Esophagus muscularis mucosa (tissue), 4 donors: ENCODE measurements at places on chromosomes 6 and 20.

GRCh38 chr6:136073216-136073615 is 176.9 kb downstream of the MTFR2 start:
- no peak for DNase-seq

GRCh38 chr20:25285856-25286798 is 38.2 kb downstream of the PYGB start:
- no peak for DNase-seq

DNA sequence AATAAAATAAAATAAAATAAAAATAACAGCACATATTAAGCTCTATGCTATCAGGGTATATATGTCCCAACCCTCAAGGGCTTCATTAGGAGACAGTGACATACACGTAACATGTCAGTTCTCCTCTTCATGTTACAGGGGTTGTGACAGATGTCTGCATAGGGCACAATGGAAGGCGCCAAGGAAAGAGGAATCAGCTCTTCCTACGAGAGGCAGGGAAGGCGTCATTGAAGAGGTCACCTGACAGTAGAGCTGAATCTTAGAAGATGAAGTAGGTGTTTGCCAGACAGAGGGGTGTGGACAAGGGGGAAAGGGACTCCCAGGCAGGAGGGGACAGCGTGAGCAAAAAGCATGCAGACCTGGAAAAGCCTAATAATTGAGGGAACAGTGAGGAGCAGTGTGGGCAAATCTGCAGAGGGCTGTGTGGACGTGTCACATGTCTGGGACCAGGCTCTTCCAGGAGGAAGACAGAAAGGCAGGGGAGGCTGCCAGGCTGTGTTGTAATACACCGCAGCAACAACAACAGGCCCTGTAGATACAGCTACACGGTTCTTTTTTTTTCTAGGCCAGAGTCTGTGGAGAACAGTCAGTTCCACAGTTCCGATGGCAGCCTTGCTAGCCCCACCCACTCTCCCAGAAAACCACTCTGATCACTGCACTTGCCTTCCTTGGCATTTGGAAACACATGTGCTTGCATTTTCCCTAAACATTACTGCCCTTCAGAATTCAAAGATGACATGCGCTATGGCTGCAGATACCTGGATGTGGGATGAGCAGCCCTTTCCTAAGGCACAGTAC is 2.5 kb upstream of the FKBP5 start:
- DNase-seq = peak; percentile 96

DNA sequence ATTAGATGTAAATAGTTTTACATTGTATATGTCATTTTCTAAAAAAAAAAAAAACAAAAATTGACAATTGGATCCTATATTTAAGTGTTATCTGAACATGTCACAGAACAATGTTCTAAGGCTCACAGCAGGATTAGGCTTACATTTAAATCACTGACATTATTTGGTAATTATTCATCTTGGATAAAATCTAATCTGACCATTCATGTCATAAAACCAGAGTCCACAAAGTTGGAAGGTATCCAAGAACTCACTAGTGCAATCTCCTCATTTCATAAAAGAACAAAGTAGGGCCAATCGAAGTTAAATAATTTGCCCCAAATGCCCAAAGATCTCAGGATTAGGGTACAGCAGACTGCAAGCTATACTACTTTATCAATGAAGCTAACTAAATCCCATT is 73.0 kb downstream of the PDSS2 start:
- no peak for DNase-seq

DNA sequence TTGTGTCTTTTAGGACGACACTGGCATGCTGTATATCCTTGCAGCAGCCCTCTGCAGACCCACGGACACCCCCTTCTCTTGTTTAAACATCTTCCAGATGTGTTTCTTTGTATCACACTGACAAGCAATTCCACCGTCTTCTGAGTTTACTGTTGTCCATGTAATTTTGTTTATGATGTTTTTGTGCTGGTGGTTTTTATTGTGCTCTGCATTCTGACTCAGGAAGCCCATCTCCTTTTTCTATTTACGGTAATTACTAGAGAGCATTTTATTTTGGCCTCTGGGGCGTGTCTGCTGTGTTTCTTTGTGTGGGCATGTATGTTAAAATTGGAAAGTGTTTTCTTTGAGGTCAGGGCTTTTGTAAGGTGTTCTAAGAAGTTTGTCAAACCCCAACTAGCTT is 111.9 kb downstream of the JARID2 start:
- DNase-seq = no peak

- DNase-seq = no peak
Measured at GRCh38 chr20:64233725-64234124, 21.8 kb upstream of the PCMTD2 start.

DNA sequence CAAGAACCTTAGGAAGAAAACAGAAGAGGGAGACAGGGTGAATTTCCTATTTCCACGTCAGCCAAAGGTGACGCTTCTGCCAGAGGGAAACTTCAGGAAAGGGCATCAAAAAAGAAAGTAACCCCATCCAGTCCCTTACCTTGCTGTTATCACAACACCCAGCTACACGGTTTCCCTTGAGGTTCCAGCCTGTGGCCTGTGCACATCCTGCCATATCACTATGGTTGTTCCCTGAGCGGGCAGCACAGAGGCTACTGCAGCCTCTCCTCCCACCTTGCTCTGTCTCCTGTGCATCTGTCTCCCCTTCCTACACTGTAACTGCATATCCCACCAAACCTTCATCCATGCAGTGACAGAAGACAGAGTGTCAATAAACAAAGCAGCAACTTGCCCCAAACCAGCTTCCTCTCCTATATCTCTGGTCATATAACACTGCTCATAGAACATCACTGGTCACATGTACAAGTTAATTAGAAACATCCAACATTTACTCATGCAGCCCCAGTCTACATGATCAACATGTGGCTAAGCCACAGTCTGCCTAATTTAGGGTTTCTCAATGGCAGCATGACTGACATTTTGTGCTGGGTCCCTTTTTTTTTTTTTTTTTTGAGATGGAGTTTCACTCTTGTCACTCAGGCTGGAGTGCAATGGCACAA is 54.7 kb downstream of the GFOD1 start:
- no peak for DNase-seq

DNA sequence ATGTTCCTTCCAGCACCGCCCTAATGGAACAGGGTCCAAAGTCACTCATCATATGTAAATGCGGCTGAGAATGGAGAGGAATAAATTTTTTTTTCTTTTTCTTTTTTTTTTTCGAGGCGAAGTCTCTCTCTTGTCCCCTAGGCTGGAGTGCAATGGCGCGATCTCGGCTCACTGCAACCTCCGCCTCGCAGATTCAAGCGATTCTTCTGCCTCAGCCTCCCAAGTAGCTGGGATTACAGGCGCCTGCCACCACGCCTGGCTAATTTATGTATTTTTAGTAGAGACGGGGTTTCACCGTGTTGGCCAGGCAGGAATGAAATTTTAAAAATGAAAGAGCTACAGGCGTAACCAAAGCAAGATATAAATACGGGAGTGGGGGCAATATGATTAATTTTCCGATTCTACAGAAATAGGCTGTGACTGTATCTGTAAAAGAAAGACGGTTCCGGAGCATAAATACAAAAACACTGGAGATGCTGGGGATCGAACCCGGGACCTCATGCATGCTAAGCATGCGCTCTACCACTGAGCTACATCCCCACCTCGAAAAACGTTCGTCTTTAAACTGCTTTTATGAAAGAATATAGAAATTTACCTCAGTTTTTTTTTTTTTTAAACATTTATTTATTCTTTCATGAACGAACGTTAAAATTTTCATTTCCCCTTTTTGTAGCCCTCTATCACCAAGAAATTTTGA is 132.2 kb downstream of the GPX5 start:
- DNase-seq = no peak

- no peak for DNase-seq
Measured at GRCh38 chr6:1070085-1070521, 241.8 kb upstream of the FOXQ1 start.

- DNase-seq = no peak
Measured at GRCh38 chr20:34710861-34711574, 6.9 kb downstream of the TP53INP2 start.

- DNase-seq = no peak
Measured at GRCh38 chr6:170135821-170136471, 154.9 kb downstream of the DLL1 start.

DNA sequence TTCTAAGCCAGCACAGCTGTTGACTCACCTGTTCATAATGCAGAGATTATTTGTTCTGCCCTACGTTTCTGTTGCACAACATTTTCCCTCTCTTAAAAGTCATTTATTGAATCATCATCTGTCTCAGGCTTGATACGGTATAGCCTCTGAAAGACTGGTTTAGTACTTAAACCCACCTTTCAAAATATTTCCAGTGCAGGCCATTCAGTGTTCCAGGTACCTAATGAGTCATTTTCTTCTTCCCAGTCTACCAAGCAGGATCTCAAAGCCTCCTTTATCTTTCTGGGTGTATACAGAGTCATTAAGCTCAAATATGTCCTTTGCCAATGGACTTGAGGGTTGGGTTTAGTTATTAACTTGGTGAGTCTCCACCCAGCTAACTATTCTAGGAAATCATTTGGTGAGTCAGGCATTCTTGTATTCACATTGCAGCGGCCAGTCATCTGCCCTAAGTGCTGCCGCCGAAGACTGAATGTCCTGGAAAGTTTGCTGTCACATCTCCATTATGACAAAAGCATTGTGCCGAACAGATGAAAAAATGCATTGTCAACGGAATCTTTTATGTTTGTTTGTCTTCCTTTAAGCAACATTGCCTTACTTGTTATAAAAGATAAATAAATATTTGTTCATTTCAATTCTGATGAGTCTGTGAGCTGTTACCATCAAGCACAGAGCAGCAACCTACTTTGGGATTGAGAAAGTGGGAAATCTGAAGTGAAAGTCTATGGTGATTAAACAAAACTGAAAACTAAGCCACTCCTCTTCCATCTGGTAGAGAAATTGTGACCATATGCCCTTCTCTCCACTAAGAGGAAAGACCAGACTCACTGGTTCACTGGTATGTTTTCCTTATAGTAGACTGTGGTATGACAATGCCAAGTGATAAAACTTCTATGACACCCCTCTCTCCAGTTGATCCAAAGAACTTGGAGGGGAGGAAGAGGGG is 14.3 kb upstream of the FAM135A start:
- DNase-seq = no peak

DNA sequence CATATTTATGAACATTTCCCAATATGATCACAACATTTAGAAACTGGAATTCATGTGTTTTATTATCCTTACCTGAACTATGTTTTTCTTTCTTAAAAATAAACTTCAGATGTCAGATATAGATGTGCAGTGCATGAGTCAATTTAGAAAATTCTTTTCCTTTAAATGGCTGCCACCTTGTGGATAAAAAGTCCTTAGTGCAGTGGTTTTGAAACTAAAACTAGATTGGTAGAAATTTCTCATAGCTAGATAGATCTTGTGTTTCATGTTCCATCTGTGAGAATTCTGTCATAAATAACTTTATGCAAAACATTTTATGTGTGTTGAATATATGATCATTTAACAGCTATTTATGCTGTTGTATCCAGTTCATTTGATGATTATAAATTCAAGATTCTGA is 134.9 kb downstream of the KLHL32 start:
- no peak for DNase-seq

- DNase-seq = no peak
Measured at GRCh38 chr6:157928428-157928827, 53.2 kb upstream of the SYNJ2 start.

- DNase-seq = no peak
Measured at GRCh38 chr6:157536223-157536545, 155.2 kb downstream of the ZDHHC14 start.

GRCh38 chr6:4858194-4859015 is 82.2 kb downstream of the CDYL start:
- DNase-seq = no peak

GRCh38 chr6:168737481-168737880 is 296.5 kb downstream of the SMOC2 start:
- peak; percentile 62 for DNase-seq

DNA sequence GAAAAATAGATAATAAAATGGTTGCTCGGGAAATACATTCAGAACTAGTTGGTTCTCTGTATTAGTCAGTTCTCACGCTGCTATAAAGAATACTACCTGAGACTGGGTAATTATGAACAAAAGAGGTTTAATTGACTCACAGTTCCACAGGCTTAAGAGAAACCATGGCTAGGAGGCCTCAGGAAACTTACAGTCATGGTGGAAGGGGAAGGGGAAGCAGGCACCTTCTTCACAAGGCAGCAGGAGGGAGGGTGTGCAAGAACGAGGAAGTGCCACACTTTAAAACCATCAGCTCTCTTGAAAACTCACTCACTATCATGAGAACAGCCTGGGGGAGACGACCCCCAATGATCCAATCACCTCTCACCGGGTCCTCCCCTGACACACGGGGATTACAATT is 24.2 kb upstream of the SNX9 start:
- DNase-seq = no peak

GRCh38 chr6:98787961-98788360 is 46.4 kb upstream of the POU3F2 start:
- DNase-seq = no peak

DNA sequence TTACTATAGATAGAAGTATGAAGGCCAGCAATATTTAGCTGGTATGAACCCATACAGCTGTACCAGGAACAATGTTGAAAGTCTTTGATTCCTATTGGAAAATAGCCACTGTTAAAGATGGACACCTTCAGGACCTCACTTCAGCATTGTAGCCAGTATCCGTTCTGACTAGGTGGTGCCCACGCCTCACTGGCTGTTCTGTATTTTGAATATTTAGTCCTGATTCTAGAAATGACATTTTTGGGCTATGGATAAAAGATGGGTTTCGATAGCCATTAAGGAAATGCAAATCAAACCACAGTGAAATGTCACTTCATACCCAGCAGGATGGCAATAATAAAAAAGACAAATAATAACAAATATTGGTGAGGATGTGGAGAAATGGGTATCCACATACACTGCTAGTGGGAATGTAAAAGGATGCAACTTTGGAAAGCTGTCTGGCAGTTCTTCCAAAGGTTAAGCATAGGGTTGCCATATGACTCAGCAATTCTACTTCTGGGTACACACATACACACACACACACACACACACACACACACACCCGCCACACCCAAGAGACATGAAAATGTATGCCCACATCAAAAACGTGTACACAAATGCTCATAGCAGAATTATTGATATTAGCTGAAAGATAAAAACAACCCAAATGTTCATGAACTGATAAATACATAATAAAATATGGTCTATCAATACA is 56.8 kb downstream of the UTRN start:
- DNase-seq = peak; percentile 24

GRCh38 chr6:145904391-145904790 is 59.8 kb downstream of the SHPRH start:
- DNase-seq = no peak

- no peak for DNase-seq
Measured at GRCh38 chr20:5180421-5180820, 53.6 kb downstream of the CDS2 start.

DNA sequence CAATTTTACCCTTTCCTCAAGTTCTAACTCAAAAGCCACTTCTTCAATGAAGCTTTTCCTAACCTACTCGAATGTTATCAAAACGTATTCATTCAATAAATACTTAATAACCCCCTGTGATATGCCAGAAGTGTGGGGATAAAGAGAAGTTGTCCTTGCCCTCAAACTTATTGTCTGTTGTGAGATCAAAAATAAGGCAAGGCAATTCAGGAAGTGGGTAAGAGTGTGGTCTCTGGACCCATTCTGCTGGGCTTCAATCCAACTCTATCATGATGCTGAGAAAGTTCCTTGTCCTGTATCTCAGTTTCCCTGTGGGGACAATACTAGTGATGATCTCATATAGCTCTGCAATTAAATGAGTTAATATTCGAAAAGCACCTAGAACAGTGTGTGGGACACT is 92.8 kb downstream of the PRDM1 start:
- DNase-seq = no peak
